Omental fat pad (tissue), 4 donors: ENCODE measurements at places on chromosomes 5 and 9. TPM values are rescaled to one million over a fixed set of nuclear protein-coding genes. Genes with fewer than 3 reads are reported as not detected.

Gene SLC36A2
- 0.47 TPM for total RNA-seq

Gene FST
- 6.9 TPM for total RNA-seq

Gene SLC23A1
- total RNA-seq, result not detected

Gene BDP1
- 26.5 TPM for total RNA-seq

Gene PCDHB2
- 4.9 TPM for total RNA-seq

Gene PCDHGA9
- 5.0 TPM for total RNA-seq

Gene CCL27
- total RNA-seq, result not detected

Gene ZNF354C
- total RNA-seq, result 4.1 TPM

Gene KCNIP1
- total RNA-seq, result 0.25 TPM

Gene NME5
- total RNA-seq, result 0.75 TPM

Gene LNPEP
- 155 TPM for total RNA-seq

Gene NR2F1
- 117 TPM for total RNA-seq

Gene FREM1
- total RNA-seq, result 1.3 TPM
